ENCODE measurements at places on chromosomes 3 and 15. TPM values are rescaled to one million over a fixed set of nuclear protein-coding genes. Genes with fewer than 3 reads are reported as not detected.

GRCh38 chr3:27713078-27713423, 9.1 kb downstream of the EOMES start:
- no peak for DNase-seq

GRCh38 chr3:171266034-171266739, 194.0 kb downstream of the TNIK start:
- no peak for DNase-seq

DNA sequence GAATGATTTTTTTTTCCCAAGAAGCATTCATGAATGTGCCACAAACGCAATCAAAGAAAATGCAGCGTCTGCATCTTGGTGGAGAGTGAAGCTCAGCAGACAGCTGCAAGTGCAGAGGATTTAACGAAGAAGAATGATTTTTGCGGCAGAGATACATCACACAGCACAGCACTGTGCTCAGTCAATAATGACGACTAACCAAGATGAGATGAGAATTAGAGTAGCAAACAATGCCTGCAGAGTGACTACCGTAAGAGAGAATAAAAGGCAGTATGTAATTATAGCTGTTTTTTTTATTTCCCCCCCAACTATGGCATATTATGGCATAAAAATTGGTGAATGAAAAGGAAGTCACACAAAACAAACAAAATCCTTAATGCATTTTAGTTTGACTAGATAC, 218.0 kb upstream of the ROBO1 start:
- no peak for DNase-seq

- DNase-seq = no peak
These were observed 479.4 kb downstream of the NTRK3 start for GRCh38 chr15:87777054-87777561.

GRCh38 chr3:171565481-171566058, 105.4 kb upstream of the TNIK start:
- DNase-seq = no peak

GRCh38 chr3:128394033-128394432, 72.7 kb downstream of the DNAJB8 start:
- DNase-seq = no peak

- no peak for DNase-seq
These were observed 147.2 kb upstream of the WNT5A start for GRCh38 chr3:55634345-55634744.

DNA sequence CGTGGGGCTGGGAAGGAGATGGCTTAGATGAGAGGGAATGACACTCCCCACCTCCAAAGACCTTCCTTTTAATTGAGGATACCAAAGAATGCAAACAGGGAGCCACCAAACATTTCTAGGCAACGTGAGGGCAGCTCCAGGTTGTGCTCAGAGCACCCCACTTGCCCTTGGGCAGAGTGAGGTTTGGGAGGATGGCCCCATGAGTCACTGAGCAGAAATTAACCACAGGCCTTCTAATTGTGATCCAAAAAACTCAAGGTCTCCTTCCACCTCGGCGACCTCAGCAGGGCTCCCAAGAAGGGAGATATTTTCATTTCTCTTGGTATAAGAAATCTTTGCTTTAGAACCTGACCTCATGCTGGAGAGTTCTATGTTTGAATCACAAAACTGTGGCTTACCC, 305.0 kb upstream of the TPM1 start:
- DNase-seq = no peak

DNA sequence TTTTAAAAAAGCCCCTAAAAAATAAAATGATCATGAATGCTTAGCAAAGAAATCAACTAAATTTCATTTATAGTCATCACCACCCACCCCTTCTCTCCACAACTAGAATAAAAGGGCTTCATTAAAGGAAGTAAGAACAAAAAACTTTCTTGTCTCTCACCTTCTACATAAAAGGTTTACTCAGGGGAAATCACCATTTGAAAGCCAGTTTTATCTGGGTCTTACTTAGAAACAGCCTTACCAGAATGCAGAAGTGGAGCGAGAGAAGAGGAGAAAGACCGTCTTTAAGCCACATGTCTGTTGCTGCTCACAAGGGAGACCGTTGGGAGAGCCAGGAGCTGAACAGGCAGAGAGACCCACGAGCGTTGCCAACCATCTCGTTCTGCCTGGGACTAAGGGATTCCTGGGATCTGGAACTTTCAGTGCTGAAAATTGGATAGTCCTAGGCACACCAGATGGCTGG, 350.1 kb upstream of the PROK2 start:
- DNase-seq = no peak

DNA sequence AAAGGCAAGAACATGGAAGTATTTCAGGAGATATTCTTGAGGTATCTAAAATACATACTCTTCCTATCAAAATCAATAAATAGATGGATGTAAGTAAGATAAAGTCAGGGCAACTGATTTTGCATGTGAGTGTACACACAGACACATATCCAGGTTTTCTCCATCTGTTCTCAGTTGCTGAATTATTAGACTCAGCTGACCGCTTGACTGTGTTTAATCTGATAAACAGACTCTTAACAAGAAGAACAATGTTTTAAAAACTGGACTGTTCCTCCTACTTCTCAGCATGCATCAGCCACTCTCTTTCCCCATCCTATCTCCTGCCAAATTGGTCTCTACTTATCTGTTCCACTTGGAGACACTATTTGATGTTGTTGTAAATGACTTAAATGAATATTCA, 73.5 kb downstream of the GOLGA8G start:
- no peak for DNase-seq

DNA sequence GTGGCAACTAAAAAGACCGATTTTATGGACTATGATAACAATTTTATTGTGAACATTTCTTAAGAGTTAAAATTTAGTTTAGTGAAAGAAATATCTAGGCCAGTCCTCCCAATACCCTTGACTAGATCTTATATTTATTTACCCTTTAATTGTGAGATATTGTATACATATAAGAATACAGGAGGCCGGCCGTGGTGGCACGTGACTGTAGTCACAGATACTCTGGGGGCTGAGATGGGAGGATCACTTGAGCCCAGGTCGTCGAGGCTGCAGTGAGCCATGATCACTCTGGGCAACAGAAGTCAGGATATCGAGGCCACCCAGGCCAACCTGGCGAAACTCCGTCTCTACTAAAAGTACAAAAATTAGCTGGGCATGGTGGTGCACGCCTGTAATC, 756 bp upstream of the RMDN3 start:
- DNase-seq = no peak

DNA sequence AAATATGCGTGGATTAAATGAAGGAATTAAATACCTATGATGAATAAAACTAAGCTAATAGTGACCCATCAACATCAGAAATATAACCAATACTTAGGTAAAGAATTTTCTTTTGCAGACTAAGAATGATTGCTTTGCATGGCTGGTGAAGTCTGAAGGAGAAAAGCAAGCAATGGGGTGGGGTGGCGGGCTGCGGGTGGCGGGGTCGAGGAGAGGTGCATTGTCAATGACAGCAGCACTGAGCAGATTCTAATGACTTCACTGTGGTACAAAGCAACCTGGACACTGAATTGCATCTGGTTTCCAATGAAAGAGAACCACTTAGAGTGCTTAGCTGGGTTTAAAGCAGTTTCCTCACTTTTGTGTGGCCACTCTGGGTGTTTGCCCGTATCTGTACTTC, 171.5 kb upstream of the IL12A start:
- DNase-seq = no peak

DNA sequence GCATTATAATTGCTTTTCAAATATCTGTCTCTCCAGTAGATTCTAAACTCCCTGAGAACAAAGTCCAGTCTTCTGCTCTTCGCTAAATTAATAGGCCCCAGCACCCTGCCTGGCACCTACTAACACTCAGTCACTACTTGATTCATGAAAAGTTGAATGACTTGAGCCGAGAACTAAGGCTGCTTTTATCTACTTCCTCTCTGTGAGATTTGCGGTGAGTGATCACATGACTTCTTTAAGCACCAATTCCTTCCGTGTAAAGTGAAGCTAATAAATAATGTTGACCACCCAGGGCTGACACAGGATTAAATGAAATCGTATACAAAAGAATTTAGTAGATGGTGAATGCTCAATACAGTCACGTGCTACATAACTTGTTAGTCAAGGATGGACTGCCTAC, 44.6 kb upstream of the PGPEP1L start:
- no peak for DNase-seq

- no peak for DNase-seq
These were observed 822 bp downstream of the ZNF385D start for GRCh38 chr3:21750080-21750696.

DNA sequence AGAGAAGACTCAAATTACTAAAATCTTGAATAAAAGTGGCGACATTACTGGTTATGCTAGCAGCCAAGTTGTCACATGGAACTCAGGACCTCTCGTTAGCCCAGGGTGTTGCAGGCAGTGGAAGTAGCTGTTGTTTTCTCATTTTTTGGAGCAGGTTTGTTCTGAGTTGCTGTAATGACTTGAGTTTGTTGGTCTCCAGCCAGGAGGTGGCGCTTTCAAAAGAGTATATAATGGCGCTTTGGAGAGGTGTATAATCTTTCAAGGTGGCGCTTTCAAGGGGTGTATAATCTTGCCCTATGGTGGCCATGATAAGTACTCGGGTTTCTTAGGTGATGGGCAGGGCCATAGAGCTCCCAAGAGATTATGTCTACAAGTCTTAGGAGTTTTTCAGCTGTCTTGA, 632.7 kb downstream of the NTRK3 start:
- no peak for DNase-seq

- DNase-seq = no peak
These were observed 60.0 kb upstream of the STT3B start for GRCh38 chr3:31472479-31473390.

DNA sequence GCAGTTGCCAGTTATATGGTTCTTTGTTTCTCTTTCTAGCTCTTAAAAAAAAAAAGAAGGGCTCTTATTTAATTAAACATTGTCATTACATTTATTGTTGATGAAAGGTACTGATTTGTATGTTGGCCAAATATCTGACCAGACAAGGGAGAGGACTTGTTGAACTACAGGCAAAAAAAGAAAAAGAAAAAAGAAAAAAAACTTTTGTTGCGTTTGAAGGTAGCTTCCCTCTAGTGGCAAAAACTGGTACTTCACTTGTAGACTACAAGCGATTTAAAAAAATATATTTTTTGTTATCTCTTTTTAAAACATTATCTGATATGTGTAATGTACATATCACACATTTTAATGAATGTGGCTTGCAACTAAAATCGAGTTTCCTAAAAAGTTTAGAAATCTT, 280.6 kb downstream of the ROBO2 start:
- no peak for DNase-seq

GRCh38 chr15:58639002-58639756, 110.3 kb downstream of the ADAM10 start:
- DNase-seq = no peak

The DAZL gene
- total RNA-seq = not detected

The CYP8B1 gene
- not detected for total RNA-seq

The CD86 gene
- total RNA-seq = 3.6 TPM

The GOLGA8M gene
- 2.5 TPM for total RNA-seq
